NCI-H187 (cell line): ENCODE measurements at places on chromosomes 6 and 20.

GRCh38 chr6:150465610-150466009, 96.8 kb downstream of the IYD start:
- no peak for DNase-seq

DNA sequence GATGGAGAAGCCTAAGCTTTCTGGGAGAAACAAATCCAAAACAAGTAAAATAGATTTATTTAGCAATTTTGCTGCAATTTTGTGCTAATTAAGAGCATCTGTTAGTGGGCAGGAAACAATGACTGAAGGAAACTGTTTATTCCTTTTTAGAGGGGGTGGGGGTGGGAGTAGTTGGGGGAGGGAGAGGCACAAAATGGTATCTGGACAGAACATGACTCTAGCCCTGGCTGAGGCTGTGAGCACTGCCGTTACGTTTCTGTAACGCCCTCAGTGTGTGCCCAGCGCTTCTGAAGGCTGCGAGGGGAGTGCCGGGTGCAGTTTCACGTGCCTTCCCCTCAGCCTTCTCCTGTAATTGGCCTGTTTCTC, 28.8 kb downstream of the METTL24 start:
- DNase-seq: no peak

GRCh38 chr6:135025175-135025574, 29.4 kb downstream of the HBS1L start:
- DNase-seq: no peak

DNA sequence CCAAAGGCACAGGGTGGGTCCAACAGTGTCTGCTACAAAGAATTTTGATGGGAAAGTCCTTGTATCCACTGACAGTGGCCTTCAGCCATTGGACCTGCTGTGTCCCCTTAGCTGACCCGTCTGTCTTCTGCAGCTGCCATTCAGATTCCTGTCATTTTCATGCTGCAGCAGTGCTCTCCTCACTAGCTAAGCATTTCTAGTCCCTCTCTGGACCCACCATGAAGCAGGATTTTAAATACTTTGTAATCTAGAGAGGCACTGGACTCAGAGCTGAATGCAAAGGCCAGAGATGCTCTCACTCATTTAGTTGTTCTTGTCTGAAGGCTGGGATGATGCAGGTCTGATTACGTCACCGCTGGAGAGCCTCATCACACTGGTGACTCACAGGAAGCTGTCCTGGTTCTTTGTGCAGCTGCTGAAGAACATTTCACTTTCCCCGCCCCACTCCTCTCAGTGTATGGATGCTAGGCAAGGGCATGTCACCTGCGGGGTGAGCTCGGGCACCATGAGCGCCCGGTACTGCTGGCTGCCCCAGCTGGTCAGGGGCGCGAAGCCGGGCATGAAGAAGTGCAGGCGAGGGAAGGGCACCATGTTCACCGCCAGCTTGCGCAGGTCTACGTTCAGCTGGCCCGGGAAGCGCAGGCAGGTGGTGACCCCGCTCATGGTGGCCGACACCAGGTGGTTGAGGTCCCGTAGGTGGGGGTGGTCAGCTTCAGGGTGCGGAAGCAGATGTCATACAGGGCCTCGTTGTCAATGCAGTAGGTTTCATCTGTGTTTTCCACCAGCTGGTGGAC, 19.4 kb upstream of the TUBB2A start:
- no peak for DNase-seq

GRCh38 chr6:83838727-83839126, 14.4 kb upstream of the RIPPLY2 start:
- no peak for DNase-seq
